Naive thymus-derived CD4-positive, alpha-beta T cell (primary cell): ENCODE measurements at places on chromosomes 1 and 21. TPM values are rescaled to one million over a fixed set of nuclear protein-coding genes. Genes with fewer than 3 reads are reported as not detected.
A peak's percentile ranks its signal among the peaks of the same experiment; 100 is the strongest.

The ATP1A4 gene
- not detected for total RNA-seq

The FLG gene
- not detected for total RNA-seq

The ALPL gene
- not detected for total RNA-seq

The ETV3L gene
- not detected in 2 replicates for total RNA-seq

The OR10Z1 gene
- not detected for total RNA-seq

The TAS1R1 gene
- not detected for total RNA-seq

- H3K27me3 ChIP-seq: no peaks in the 10 kb centered on the region
- no peaks in the 10 kb centered on the region for H3K4me1 ChIP-seq
- no peaks in the 10 kb centered on the region for H3K36me3 ChIP-seq
- no peak for DNase-seq
- no peak overlapping the region for H3K4me3 ChIP-seq
- H3K27ac ChIP-seq: no peak overlapping the region
Measured at GRCh38 chr1:50393522-50394120, 29.6 kb downstream of the DMRTA2 start.

DNA sequence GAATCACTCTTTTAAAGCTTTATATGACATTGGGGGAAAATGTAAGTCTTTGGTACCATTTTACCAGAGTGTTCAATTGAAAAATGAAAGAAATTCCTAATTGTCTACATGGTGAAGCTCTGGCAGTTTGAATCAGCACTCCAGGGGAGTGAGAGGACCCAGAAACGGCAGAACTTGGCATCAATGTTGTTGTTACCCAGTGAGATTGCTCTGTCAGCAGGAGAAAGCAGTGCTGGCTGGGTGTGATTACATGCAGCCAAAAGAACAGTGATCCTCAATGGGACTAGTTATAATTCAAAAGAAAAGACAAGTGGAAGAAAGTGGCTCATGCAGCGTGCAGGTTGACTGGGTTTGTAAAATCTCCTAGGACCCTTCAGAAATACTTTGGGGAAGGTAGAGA is 206.4 kb downstream of the PTPRC start:
- no peaks in the 10 kb centered on the region for H3K27me3 ChIP-seq
- H3K4me3 ChIP-seq: no peak overlapping the region
- H3K27ac ChIP-seq: no peak overlapping the region
- DNase-seq: no peak
- H3K36me3 ChIP-seq: no peaks in the 10 kb centered on the region
- no peaks in the 10 kb centered on the region for H3K4me1 ChIP-seq

- no peak for DNase-seq
- H3K4me3 ChIP-seq: no peak overlapping the region
- no peaks in the 10 kb centered on the region for H3K27me3 ChIP-seq
- H3K4me1 ChIP-seq: peaks cover 19% of the 10 kb centered on the region
Measured at GRCh38 chr1:26690576-26691031, 5.2 kb upstream of the ARID1A start.

- no peaks in the 10 kb centered on the region for H3K4me1 ChIP-seq
- no peak overlapping the region for H3K27ac ChIP-seq
- peaks cover 34% of the 10 kb centered on the region for H3K36me3 ChIP-seq
Measured at GRCh38 chr1:54724771-54725170, 9.1 kb downstream of the TTC4 start.

GRCh38 chr1:22485431-22485830 is 33.8 kb downstream of the ZBTB40 start:
- no peak overlapping the region for H3K4me3 ChIP-seq
- H3K27me3 ChIP-seq: no peaks in the 10 kb centered on the region
- no peak overlapping the region for H3K27ac ChIP-seq
- no peak for DNase-seq
- no peaks in the 10 kb centered on the region for H3K4me1 ChIP-seq
- no peaks in the 10 kb centered on the region for H3K36me3 ChIP-seq

DNA sequence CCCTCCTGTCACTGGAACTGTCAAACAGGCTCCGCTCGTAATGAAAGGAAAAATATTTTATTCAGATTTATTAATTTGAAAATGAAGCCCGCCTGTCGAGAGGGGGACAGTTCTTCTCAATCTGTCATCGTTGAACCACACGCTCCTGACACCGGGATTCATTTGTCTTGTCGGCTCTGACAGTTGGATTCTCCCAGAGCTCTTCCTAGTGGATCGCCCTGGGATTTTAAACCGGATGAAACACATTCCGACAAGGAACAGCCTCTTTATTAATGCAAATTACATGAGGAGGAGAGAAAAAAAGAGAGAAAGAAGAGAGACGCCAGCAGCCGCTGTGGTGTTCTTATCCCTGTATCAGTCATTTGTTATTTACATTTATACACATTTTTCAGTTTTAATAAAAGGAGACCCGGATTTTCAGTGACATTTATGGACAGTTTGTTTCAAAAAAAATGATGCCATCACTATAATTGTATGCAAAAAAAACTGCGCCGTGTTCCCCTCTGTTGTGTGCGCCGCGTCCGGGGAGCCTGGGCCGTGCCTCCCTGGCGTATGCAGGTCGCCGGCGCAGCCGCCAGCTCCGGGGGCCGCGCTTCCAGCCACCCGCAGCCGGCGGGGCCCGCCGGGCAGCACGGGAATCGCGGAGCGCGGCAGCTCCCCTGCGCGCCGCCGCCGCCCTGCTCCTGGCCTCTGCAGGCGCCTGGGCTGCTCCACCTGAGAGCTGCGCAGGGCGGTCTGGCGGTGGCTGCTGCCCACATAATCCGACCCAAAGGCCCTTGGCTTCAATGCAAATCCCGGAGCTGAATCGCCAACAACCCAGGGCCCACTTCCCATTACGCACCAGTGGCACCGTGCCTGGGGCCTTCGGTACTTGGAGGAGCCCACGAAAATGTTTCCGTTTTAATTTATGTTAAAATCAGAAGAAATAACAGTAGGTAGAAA is 237.9 kb upstream of the PBX1 start:
- no peak for DNase-seq
- no peak overlapping the region for H3K27ac ChIP-seq
- H3K27me3 ChIP-seq: no peaks in the 10 kb centered on the region

DNA sequence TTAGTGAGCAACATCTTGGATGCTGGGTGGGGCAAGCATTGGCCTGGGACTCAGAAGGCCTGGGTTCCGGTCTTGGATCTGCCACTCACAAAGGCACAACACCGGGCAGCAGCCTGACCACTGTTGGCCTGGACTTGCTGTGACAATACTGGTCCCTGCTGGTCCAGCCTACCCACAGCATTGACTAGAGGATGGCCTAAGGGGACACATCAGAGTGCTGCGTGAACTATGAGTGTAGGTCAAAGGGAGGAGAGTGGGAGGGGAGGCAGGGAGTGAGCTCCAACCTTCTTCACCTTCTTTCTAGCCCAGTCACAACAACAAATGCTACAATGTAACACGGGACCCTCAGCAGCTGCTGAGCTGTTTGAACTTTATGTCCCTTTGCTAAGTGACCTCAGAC is 31.1 kb downstream of the TMEM50A start:
- H3K27me3 ChIP-seq: no peaks in the 10 kb centered on the region
- H3K4me3 ChIP-seq: no peak overlapping the region
- no peaks in the 10 kb centered on the region for H3K4me1 ChIP-seq
- H3K27ac ChIP-seq: no peak overlapping the region
- no peaks in the 10 kb centered on the region for H3K36me3 ChIP-seq

DNA sequence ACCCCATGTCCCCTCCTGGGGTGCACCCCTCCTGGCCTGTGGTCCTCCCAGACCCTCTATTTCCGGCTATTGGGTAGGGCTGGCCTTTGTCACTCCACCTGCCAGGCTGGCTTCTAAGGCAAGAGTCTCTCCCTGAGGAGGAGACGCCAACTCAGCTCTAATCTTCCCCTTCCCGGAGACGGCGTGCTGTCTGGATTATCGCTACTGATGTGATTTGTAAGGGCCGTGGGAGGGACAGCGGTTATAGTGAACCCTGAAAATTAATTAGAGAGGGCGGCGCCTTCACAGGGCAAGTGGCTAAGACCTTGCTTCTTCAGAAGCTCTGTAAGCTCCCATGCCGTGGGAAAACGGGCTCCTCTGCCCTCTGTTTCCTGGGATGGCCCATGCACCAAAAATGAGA is 207.0 kb upstream of the VAMP3 start:
- H3K4me3 ChIP-seq: no peak overlapping the region
- H3K27ac ChIP-seq: no peak overlapping the region
- no peaks in the 10 kb centered on the region for H3K36me3 ChIP-seq

GRCh38 chr1:50098591-50099021 is 10.1 kb upstream of the ELAVL4 start:
- no peak for DNase-seq
- H3K27ac ChIP-seq: no peak overlapping the region
- H3K4me3 ChIP-seq: no peak overlapping the region
- H3K27me3 ChIP-seq: peaks cover 2% of the 10 kb centered on the region
- no peaks in the 10 kb centered on the region for H3K36me3 ChIP-seq

DNA sequence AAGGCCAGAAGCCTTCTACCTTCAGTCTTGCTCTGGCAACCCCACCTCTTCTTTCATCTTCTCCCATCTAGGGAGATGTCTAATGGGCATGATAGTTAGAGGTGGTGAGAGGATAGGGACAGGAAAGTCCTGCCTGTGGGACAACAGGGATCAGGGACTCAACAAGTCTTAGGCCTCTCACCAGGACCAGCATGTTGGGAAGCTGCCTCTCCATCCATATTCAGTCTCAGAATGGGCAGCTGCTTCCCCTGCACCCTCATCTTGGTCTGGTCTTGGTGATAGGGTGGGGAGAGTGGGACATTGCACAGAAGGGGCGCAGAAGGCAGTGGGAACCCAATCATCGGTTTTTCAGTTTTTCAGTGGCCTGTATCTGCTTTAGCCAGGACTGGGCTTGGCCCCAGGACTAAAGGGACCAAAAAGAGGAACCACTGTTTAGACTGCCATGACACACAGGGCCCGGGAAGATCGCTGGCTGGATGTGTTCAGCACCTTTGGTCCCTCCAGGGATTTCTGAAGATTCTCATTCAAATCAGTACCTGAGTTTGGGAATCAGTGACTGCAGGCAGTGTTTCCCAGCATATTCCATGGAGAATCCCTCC is 12.7 kb downstream of the RHEX start:
- H3K27me3 ChIP-seq: no peaks in the 10 kb centered on the region
- no peak for DNase-seq
- H3K4me1 ChIP-seq: no peaks in the 10 kb centered on the region
- no peaks in the 10 kb centered on the region for H3K36me3 ChIP-seq
- H3K27ac ChIP-seq: no peak overlapping the region

DNA sequence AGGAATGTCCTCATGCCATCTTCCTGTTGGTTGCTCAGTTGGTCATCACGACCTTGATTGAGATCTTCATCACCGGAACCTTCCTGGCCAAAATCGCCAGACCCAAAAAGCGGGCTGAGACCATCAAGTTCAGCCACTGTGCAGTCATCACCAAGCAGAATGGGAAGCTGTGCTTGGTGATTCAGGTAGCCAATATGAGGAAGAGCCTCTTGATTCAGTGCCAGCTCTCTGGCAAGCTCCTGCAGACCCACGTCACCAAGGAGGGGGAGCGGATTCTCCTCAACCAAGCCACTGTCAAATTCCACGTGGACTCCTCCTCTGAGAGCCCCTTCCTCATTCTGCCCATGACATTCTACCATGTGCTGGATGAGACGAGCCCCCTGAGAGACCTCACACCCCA is 42.9 kb downstream of the KCNJ15 start:
- no peaks in the 10 kb centered on the region for H3K27me3 ChIP-seq
- H3K4me3 ChIP-seq: no peak overlapping the region
- peak overlapping the region; percentile 39 for H3K27ac ChIP-seq
- H3K4me1 ChIP-seq: no peaks in the 10 kb centered on the region
- DNase-seq: no peak
- no peaks in the 10 kb centered on the region for H3K36me3 ChIP-seq

- H3K4me1 ChIP-seq: peaks cover 4% of the 10 kb centered on the region
- peaks cover 27% of the 10 kb centered on the region for H3K27me3 ChIP-seq
- H3K36me3 ChIP-seq: no peaks in the 10 kb centered on the region
- no peak for DNase-seq
Measured at GRCh38 chr1:6414881-6415626, 4.7 kb downstream of the HES2 start.

- no peak overlapping the region for H3K4me3 ChIP-seq
- H3K27me3 ChIP-seq: no peaks in the 10 kb centered on the region
- H3K4me1 ChIP-seq: no peaks in the 10 kb centered on the region
- DNase-seq: no peak
- H3K27ac ChIP-seq: no peak overlapping the region
- no peaks in the 10 kb centered on the region for H3K36me3 ChIP-seq
Measured at GRCh38 chr1:219027146-219027673, 146.5 kb upstream of the LYPLAL1 start.

- DNase-seq: no peak
- peaks cover 11% of the 10 kb centered on the region for H3K4me1 ChIP-seq
- H3K36me3 ChIP-seq: no peaks in the 10 kb centered on the region
- no peak overlapping the region for H3K27ac ChIP-seq
- no peaks in the 10 kb centered on the region for H3K27me3 ChIP-seq
Measured at GRCh38 chr1:62299426-62300200, 19.6 kb downstream of the KANK4 start.

DNA sequence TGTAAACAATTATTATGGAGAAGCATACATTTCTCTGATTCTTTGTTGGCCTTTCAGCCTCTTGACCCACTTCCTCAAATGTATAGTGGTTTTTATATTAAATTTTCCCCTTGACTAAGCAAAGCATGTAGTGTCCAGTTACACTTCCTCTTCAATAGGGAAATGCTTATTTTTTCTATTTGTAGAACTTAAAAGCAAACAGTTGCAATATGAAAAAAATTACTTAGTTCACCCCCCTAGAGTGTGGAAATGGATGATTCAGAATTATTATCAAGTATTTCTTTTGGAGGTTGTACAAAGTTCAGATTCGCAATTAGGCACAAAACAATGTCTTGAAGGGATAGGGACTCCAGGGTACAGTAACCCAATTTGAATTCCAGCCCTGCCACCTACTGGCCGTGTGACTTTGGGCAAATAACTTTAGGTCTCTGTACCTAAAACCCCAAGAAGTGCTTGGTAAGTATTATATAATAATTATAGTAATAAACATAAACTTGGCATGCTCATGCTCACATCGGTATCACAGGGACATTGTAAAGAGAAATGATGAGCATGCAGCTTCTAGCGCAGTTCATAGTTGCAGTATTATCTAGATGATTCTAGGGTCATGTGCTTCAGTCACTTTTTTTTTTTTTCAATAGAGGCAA is 28.6 kb upstream of the IFNGR2 start:
- peak; percentile 32 for DNase-seq
- no peaks in the 10 kb centered on the region for H3K36me3 ChIP-seq
- no peaks in the 10 kb centered on the region for H3K27me3 ChIP-seq
- no peak overlapping the region for H3K27ac ChIP-seq
- H3K4me3 ChIP-seq: no peak overlapping the region
- H3K4me1 ChIP-seq: peaks cover 3% of the 10 kb centered on the region

DNA sequence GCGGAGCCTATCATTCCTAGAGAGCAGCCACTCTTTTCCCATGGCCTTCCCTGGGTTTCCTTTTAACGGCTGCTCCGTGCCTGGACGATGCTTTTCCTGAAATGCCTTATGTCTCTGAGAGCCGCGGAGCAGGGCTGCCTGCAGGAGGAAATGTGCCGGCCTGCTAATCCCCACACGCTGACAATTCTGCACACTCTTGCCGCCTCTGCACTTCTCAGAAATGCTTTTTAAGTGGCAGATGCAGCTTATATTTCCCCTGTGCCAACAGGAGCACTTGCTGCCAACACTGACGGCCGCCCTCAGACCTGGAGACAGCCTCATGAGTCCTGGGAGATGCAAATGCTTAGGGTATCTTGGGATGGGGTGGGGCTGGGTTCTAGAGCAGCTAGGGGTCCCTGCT is 253.2 kb downstream of the GRIK3 start:
- DNase-seq: no peak
- no peaks in the 10 kb centered on the region for H3K27me3 ChIP-seq
- no peak overlapping the region for H3K27ac ChIP-seq
- H3K36me3 ChIP-seq: no peaks in the 10 kb centered on the region
- H3K4me1 ChIP-seq: no peaks in the 10 kb centered on the region
- H3K4me3 ChIP-seq: no peak overlapping the region

- no peaks in the 10 kb centered on the region for H3K36me3 ChIP-seq
- no peak overlapping the region for H3K4me3 ChIP-seq
- no peak for DNase-seq
- H3K27ac ChIP-seq: no peak overlapping the region
Measured at GRCh38 chr21:42373196-42373907, 7.0 kb upstream of the TFF1 start.
